ENCODE measurements at places on chromosomes 13 and 19.

GRCh38 chr19:525029-525428 is 6.5 kb upstream of the CDC34 start:
- no peak for DNase-seq

GRCh38 chr13:27203186-27203585 is 31.6 kb upstream of the USP12 start:
- DNase-seq, result no peak

- no peak for DNase-seq
Observed at GRCh38 chr19:31317570-31317969, 31.7 kb downstream of the TSHZ3 start.

GRCh38 chr13:79289571-79289970 is 116.5 kb downstream of the RBM26 start:
- no peak for DNase-seq

- DNase-seq, result no peak
Observed at GRCh38 chr13:40141859-40142555, 486.5 kb downstream of the COG6 start.

DNA sequence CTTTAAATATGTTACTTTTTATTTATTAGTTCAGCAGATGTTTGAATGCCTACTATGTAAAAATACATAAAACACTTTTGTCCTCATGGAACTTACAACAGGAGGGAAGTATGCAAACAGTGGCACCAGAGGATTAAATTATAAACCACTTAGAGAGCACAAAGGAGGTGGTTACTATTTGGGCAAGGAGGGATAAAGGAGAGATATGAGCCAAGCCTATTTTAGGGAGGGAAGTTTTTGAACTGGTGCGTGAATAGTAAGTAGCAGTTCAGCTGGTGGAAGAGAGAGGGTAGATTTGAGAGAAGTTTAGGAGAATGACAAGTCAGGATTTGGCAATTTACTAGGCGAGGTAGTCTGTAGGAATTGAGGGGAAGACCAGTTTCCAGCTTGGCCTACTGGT is 8.6 kb downstream of the AKAP11 start:
- no peak for DNase-seq

DNA sequence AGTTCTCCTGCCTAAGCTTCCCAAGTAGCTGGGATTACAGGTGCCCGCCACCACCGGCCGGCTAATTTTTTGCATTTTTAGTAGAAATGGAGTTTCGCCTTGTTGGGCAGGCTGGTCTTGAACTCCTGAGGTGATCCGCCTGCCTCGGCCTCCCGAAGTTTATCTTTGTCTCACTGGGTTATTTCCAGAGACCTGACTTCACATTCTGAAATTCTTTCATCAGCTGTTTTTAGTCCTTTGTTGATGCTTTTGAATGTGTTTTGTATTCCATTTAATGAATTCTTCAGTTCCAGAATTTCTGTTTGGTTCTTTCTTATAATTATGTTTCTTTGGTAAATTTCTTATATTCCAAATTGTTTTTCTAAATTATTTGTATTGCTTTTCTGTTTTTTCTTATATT is 55.4 kb upstream of the MLNR start:
- DNase-seq, result no peak

All from activated CD4-positive, CD25-positive, alpha-beta regulatory T cell treated with anti-CD3 and anti-CD28 coated beads, Interleukin-2, amount 50 U/mL, for 72 hours (primary cell).